ENCODE measurements at places on chromosomes 2 and 18. TPM values are rescaled to one million over a fixed set of nuclear protein-coding genes. Genes with fewer than 3 reads are reported as not detected.

MYO1B gene
- total RNA-seq, result 65.7 TPM

ZC3H6 gene
- 0.44 TPM for total RNA-seq

ADRA2B gene
- total RNA-seq, result 0.05 TPM

TCF4 gene
- 1.3 TPM for total RNA-seq

BMP10 gene
- not detected for total RNA-seq

UPP2 gene
- total RNA-seq, result not detected

LIMS4 gene
- total RNA-seq, result 0.29 TPM

GALNT13 gene
- 9.9 TPM for total RNA-seq

FNDC4 gene
- 5.3 TPM for total RNA-seq

HOXD9 gene
- total RNA-seq, result 1.7 TPM

ONECUT2 gene
- total RNA-seq, result 0.63 TPM

LOXHD1 gene
- not detected for total RNA-seq

COLEC12 gene
- 0.08 TPM for total RNA-seq

CFC1 gene
- total RNA-seq, result not detected

ASXL3 gene
- total RNA-seq, result not detected

FBXO41 gene
- 5.5 TPM for total RNA-seq

TTLL4 gene
- total RNA-seq, result 29.3 TPM

DTYMK gene
- 144 TPM for total RNA-seq

CCDC150 gene
- total RNA-seq, result 4.9 TPM

VAMP5 gene
- total RNA-seq, result 0.55 TPM

PAIP2B gene
- 0.35 TPM for total RNA-seq

FIGN gene
- total RNA-seq, result 1.8 TPM

ITGB6 gene
- 1.3 TPM for total RNA-seq

TTN gene
- total RNA-seq, result under 0.01 TPM

LTBP1 gene
- 16.8 TPM for total RNA-seq

IL1B gene
- 0.24 TPM for total RNA-seq

SCN9A gene
- total RNA-seq, result 2.8 TPM

SGPP2 gene
- total RNA-seq, result 0.29 TPM

LOXL3 gene
- total RNA-seq, result 0.34 TPM

ANKRD23 gene
- 0.72 TPM for total RNA-seq

VIT gene
- total RNA-seq, result not detected

REG3A gene
- total RNA-seq, result not detected

CYBRD1 gene
- total RNA-seq, result 37.7 TPM

CYS1 gene
- total RNA-seq, result 1.3 TPM

TMEM247 gene
- total RNA-seq, result not detected

ARHGAP25 gene
- 0.19 TPM for total RNA-seq

TDRD15 gene
- not detected for total RNA-seq

POTEJ gene
- not detected for total RNA-seq

IL36G gene
- not detected for total RNA-seq

ACADL gene
- total RNA-seq, result not detected

MYO7B gene
- total RNA-seq, result 0.19 TPM

AOX1 gene
- 3.5 TPM for total RNA-seq

METTL5 gene
- 67.7 TPM for total RNA-seq

FTCDNL1 gene
- 3.2 TPM for total RNA-seq

EFEMP1 gene
- 43.3 TPM for total RNA-seq

MYO5B gene
- total RNA-seq, result 10.0 TPM

FOXI3 gene
- total RNA-seq, result not detected

CNDP1 gene
- total RNA-seq, result not detected

SKA1 gene
- total RNA-seq, result 12.0 TPM

IL37 gene
- total RNA-seq, result not detected

OR6B2 gene
- total RNA-seq, result not detected

CASP8 gene
- total RNA-seq, result 43.8 TPM

LIMS2 gene
- 5.6 TPM for total RNA-seq

SP5 gene
- total RNA-seq, result not detected

USP37 gene
- 5.9 TPM for total RNA-seq

ATG16L1 gene
- total RNA-seq, result 47.0 TPM

SLC23A3 gene
- total RNA-seq, result 0.72 TPM

DCC gene
- not detected for total RNA-seq
